ENCODE measurements at places on chromosomes 2 and 18.

GRCh38 chr18:77068321-77069312 is 64.0 kb downstream of the MBP start:
- DNase-seq: no peak

DNA sequence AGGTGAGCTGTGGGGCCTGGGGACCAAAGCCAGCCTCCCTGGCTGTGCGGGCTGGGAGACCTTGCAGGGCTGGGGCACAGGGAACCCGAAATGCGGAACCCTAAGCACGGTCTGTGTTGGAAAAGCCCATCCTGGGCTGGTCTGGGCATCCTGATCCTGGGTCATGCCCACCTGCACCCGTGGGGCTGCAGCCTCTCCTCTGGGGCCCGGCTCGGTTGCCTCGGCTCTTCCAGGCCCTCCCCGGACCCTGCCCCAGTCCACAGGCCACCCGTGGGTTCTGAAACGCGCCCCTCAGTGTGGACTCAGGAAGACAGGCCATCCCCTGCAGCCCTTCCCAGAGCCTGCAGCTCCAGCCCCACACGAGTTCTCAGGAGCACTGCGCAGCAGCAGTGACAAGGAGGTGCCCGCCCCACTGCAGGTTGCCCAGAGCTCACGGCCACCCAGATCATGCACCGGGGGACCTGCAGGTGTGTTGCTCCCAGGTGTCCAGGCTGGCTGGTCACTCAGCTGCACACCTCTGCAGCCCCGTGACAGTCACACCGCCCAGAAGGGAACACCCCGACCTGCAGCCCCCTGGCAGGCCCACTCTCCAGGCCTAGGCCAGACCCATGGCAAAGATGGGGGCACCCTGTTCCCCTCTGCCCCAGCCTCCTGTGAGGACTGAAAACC is 12.2 kb upstream of the NFATC1 start:
- no peak for DNase-seq

DNA sequence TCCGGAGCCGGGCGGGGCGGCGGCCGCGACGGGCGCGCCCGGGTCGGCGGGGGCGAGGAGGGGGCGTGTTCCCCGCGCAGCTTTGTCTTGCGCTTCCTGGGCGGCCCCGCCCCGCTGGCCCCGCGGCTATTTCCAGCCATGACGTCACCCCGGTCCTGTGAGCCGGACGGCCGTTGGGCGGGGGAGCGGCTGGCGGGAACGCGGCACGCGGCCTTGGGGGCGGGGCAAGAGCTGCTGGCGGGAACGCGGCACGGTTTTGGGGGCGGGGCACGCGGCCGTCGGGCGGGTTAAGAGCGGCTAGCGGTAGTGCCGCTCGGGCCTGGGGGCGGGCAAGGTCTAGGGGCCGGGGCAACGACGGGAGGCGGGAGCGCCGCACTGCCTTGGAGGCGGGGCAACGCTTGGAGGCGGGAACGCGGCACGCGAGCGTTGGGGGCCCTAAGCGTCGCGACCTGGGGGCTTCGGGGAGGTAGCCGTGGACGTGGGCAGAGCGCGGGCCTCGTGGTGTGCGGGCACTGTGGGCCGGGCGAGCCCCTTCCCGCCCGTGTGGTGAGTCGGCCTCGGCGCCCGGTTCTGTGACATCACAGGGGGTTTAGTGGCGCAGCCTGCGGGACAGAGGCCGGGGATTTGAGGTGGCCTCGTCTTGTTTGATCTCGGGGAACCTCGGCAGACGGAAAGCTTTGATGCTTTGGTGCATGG is 704 bp downstream of the KLF11 start:
- peak; percentile 97 for DNase-seq

DNA sequence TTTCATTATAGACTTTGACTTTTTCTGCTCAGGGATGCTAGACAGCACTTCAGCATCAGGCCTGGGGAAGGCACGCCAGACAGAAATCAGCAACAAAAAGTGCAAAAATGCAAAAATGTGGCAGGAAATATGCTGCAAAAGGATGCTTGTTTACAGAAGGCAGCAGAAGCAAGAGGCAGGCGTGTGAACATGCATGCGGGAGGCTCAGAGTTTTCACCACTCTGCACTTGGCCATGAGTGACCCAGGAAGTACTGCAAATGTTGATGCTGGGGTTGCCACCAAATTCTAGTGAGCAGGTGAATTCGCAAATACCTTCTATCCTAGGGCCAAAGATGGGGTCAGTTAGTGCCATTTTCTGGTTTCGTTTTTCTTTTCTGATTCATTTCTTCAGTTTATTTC is 55.5 kb upstream of the ALKAL2 start:
- no peak for DNase-seq

- DNase-seq: no peak
These were observed 48.3 kb downstream of the RFTN2 start for GRCh38 chr2:197626965-197627625.

DNA sequence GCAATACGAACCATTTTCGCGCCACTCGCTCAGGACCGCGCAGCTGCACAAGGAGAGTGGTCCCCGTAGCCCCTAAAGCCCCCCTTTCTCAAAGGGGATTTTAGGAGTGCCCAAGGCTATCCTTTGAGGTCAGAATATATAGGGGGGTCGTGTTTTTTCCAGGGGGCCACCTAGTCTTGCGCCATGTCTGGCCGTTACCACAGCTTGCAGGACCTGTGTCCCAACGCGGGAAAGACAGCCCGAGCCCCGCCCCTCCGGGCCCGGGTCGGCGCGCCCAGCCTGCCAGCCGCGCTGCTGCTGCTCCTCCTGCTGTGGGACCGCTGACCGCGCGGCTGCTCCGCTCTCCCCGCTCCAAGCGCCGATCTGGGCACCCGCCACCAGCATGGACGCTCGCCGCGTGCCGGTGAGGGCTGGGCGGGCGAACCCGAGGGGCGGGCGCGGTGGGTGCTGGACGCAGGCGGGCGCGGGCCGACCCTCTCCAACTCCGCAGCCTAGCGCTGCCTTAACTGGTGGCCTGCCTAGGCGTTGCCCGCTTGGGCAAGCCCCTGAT is at the start of gene CDCA7:
TSS of gene CDCA7 (plus strand) at position 291 of the 550 bp plus-strand sequence. CDS start at position 383, 92 bp downstream.
- peak; percentile 57 for DNase-seq

GRCh38 chr18:70058916-70059315 is 111.2 kb upstream of the CD226 start:
- no peak for DNase-seq

GRCh38 chr2:220674033-220674432 is 898.1 kb downstream of the EPHA4 start:
- no peak for DNase-seq

DNA sequence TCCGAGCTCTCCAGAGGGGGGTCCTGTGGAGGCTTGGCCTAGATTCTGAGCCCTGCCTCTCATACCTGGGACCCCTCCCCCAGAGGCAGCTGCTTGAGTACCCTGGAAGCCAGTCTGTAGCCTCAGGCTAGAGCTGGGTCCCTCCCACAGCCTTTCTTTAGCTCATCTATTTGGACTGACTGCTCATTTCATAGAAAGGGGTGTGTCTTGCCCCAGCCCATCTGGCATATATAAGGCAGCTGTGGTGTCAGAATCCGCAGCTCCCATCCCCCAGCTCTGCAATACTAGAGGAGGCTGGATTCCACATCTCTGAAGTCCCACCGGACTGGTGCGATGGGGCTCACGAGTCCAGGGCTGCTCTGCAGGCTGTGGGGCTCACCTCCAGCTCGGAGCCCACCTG is 26.1 kb downstream of the MPHOSPH10 start:
- no peak for DNase-seq

GRCh38 chr2:74250189-74250631 is 51.8 kb downstream of the MTHFD2 start:
- no peak for DNase-seq

DNA sequence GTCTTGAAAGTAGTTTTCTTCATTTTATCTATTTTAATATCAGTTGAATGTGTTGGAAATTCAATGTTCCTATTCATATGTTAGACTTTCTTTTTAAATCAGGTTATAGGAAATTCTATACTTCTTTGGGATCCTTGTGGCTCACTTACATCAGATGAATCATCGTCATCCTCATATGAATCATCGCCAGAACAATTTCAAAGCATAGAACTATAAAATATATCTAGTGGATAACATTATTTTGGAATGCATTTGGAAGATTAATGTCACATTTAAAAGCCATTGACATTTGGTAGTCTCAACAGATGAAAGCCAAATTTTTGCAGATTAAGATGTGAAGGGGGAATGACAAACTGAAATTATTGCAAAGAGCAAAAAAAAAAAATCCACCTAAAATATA is 94.1 kb downstream of the FAM161A start:
- DNase-seq: no peak

- no peak for DNase-seq
These were observed 229.1 kb upstream of the RBBP8 start for GRCh38 chr18:22703883-22704585.

DNA sequence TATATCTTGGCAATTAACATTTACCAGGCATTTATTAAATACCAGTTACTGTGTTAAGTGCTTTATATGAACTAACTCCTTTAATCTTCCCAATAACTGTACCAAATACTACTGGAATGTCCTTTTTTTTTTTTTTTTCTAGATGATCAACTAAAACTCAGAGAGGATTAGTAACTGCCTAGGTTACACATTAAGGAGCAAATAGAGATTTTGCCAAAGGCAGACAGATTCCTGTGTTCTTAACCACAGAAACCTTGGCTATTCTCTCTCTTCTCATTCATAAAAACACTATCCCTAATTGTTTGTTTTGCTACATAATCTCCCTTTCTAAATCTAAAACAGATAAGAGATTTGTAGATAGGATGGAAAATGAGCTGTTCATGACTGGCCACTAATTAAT is 13.3 kb downstream of the DHX57 start:
- DNase-seq: no peak

DNA sequence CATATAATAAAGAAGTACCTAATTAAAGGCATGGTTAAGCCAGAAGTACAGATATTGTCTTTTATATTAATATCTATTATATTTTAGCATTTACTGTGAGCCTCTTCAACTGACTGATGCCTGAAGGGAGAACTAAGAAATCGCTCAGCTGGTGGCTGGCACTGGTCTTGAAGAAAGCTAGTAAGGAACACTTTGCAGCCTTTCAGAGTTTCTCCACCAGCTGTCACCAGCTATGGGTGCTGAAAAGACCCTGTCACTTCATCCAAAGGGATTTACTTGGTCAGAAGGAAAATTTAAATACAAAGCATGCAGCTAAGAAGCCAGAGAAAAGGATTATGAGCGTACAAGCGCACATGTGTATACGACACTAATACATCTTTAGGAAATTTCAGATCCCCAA is 525.9 kb downstream of the TMEM182 start:
- DNase-seq: no peak

GRCh38 chr2:238025741-238026360 is 35.0 kb upstream of the SCLY start:
- DNase-seq: no peak

DNA sequence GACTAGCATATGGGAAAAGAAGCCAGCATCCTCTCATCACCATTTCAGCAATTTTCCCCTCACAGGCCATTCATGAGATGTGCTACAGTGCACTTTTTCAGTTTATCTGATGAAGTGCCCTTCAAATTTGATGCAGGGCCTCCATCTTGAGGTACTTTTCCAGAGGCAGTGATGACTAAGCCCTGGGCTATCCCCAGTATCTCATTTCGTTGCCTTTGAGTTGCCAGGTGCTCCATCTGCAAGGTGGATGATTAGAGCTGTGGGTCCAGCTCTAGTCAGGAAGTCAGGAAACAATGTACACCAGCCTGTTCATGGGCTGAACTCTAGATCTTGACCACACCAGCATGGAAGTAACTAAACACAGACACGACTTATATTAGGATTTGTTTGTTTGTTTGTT is 425.2 kb downstream of the METTL4 start:
- no peak for DNase-seq

DNA sequence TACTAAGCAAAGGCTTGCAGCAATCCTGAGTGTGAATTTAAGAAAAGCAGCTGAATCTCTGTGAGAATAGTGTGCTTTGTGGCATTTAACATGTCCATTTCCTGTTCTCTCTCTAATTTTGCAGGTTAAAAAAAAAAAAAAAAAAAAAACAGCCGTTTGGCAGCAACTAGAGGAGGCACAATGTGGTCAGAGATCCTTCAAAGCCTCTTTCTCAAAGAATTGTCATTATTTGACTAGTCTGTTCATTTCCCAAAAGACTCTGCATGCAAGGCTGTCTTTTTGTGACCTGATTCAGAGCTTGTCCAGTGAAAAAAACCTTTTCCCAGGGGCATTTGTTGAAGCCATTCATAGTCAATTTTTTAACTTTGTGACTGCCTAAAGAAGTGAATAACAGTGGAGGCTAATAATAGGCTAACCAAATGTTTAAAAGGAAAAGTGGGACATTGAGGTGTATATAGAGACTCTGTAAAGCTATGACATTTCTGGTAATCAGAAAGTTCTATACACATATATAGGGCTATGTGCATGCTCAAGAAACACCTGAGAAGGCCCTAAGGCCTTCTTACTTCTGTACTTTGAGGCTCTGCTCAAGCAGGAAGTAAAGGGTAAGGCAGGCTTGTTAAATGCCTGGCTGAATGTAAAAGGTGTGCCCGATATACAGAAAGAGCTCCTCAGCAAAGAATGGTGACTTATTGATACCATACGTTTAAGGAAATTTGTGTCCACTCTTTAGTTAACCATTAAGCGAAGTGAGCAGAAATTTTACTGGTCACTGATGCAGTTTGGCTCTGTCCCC is 289.6 kb upstream of the RAB6C start:
- no peak for DNase-seq

GRCh38 chr2:171522788-171523087 is 464 bp downstream of the CYBRD1 start:
- no peak for DNase-seq

DNA sequence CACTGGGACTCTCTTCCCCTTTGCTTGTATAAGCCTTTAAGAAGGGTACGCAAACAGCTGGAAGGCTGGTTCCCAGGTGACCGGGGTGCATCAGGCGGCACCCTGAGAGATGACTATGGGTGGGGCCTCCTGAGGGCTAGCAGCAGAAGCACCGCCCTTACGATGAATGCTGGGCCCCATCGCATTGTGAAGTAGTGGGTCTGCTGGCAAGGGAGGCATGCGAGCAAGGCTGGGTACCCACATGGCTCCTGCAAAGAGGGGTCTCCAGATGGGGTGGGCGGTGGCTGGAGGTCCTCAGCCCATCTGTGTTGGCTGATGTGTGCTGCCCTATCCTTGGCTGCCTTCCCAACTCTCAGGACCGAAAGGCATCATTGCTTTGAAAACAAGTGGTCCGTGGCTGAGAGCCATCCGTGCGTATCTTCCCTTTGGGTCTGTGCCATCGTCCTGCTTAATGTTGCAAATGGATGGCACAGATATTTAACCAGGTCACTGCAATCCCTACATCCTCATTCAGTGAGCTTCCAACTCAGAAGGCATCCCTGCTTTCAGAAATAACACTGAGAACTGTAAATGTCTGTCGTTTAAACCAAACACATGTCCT is 83.5 kb upstream of the GPC1 start:
- peak; percentile 62 for DNase-seq

DNA sequence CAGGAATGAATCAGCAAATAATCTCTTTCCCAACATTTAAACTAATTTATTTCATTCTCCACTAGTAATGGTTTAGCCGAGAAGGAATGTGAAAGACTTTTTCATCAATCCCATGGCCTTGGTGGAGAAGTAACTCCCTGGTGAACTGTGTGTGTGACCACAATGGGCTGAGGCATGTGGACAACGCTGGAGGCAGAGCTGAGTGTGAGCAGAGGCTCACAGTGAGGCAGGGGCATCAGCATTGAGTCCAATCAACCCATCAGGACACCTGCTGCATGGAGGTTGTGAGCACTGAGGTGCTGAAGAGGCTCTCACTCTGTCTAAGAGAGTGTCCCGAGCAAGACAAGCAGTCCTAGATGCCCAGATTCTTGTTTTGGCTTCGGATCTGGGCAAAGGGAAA is 78.6 kb downstream of the ZNF519 start:
- no peak for DNase-seq
